ENCODE measurements at places on chromosomes 1 and 21. TPM values are rescaled to one million over a fixed set of nuclear protein-coding genes. Genes with fewer than 3 reads are reported as not detected.

Gene BTBD19
- 1.3 TPM for total RNA-seq

Gene S100B
- 0.21 TPM for total RNA-seq

Gene S100A7
- not detected for total RNA-seq

Gene CAMK1G
- 8.5 TPM for total RNA-seq

Gene RABGGTB
- total RNA-seq: 63.9 TPM

Gene CYP4A11
- not detected for total RNA-seq

Gene PTPN7
- not detected for total RNA-seq

Gene DNAJC8
- total RNA-seq: 51.9 TPM

Gene CRNN
- total RNA-seq: not detected

Measured in cardiac muscle cell (in vitro differentiated cells and primary cell).